ENCODE measurements at places on chromosomes 6 and 20. TPM values are rescaled to one million over a fixed set of nuclear protein-coding genes. Genes with fewer than 3 reads are reported as not detected.
A peak's percentile ranks its signal among the peaks of the same experiment; 100 is the strongest.

GRCh38 chr6:26521600-26522391, 16.4 kb upstream of the HMGN4 start:
- DNase-seq: peak; percentile 94

The FAM209B gene
- not detected for total RNA-seq

DNA sequence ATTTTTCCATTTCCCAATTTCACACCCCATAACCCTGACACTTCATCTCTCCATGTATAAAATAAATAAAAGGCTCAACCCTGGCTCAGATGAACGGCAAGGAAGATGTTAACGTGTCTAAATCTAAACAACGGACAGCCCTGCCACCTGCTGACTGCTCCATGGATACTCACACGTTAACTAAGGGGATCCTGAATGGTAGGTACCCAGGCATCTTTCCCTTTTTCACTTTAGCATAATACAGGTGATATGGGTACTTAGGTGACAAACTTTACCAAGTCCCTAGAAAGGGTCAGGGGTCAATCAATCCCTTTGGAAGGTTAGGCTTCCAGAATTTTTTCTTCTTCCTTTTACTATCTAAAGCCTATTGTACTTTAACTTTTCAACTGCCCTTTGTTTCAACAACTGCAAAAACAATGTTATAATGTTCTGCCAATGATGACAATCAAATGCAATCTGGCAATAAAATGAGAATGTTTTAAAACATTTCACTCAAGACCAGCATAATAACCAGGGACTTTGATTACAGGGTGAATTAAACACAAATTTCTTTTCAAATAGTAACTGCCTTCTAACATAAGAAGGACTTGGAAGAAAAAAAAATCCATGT, 52.4 kb upstream of the IPCEF1 start:
- DNase-seq: no peak

DNA sequence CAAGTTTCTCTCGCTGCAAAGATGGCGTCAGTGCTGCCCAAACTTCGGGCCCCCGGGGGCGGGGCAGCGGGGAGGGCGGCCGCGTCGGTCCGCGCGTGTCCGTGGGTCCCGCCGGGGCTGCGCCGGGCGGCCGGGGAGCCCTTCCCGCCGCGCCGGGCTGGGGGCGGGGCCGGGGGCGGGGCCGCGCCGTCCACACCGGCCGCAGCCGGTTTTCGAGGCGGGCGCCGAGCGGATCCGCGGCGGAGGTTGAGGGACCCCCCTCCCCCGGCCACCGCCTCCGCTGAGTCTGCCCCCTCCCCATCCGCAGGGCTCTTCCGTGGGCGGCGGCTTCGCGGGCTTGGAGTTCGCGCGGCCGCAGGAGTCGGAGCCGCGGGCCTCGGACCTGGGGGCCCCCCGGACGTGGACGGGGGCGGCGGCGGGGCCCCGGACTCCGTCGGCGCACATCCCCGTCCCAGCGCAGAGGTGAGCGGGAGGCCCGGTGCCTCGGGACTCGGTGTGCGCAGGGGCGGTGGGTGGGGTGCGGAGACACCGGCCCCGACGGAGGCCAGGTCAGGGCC, 572 bp downstream of the SLC2A4RG start:
- DNase-seq: peak; percentile 86

The MAPK13 gene
- 2.7 TPM for total RNA-seq

- peak; percentile 79 for DNase-seq
These were observed 4.5 kb upstream of the EBF4 start for GRCh38 chr20:2688041-2688591.

The ZNF311 gene
- total RNA-seq: 0.56 TPM

The RNF182 gene
- 0.57 TPM for total RNA-seq

The GHRH gene
- total RNA-seq: 11.3 TPM

The COL21A1 gene
- total RNA-seq: 18.5 TPM

- peak; percentile 91 for DNase-seq
These were observed at the start of gene KHDRBS2 for GRCh38 chr6:62285612-62286469. KHDRBS2 (minus strand) TSS chr6:62286225.

The NUDT3 gene
- 52.4 TPM for total RNA-seq

DNA sequence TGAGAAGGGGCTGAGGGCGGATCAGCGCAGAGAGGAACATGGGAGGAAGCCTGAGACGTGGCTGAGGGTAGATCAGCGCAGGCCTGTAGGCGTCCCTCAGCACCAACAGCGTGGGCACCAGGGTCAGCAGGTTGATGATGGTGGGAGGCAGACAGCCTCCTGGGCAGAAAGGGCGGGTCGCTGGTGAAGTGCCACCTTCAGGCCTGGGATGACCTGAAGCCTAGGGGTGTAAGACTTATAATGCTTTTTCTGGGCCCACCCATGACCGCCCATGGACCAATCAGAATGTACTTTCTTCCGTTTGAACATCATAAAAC, 462.1 kb downstream of the TBC1D32 start:
- DNase-seq: no peak

GRCh38 chr6:150006961-150007464, 18.3 kb downstream of the RAET1L start:
- DNase-seq: no peak

The LY6G6C gene
- not detected for total RNA-seq

The RCAN2 gene
- 127 TPM for total RNA-seq

The NRSN1 gene
- total RNA-seq: not detected

GRCh38 chr6:12032783-12033573, 20.9 kb downstream of the HIVEP1 start:
- no peak for DNase-seq

DNA sequence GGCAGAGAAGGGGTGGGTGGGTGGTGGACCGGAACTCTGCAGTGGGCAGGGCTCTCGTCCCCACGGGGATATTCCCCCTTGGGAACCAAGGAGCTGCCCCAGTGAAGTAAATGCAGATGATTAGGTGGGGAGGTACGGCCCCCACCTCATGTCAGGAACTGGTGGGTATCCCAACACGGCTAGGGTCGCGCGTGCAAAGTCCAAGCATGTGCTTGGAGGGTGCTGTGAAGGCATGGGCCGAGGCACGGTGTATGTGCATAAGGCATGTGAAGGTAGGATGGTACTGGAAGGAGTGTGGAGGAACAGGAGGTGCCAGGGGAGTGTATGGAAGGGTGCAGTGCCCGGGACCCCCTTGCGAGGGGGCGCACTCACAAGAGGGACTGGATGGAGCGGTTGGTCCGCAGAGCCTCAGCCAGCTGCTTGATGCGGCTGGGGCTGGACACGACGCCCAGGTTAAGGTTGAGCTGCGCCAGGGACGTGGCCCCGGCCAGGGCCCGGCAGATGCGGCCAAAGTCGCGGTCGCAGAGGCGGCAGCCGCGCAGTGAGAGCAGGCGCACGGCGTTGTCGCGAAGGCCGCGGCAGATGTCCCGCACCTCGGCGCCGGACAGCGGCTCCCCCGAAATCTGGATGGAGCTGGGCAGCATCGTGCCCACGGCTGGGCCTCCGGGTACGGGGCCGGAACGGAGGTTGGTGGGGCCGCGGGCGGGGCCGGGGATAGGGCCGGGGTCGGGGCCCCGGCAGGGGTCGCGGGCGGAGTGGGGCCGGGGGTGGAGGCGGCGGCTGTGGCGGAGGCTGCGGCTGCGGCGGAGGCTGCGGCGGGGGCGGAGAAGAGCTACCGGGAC, 783 bp downstream of the LRRC73 start:
- DNase-seq: peak; percentile 72

GRCh38 chr20:5002077-5002413, 735 bp upstream of the SLC23A2 start:
- no peak for DNase-seq

- DNase-seq: no peak
These were observed 124.6 kb downstream of the EYA2 start for GRCh38 chr20:47019121-47019824.

DNA sequence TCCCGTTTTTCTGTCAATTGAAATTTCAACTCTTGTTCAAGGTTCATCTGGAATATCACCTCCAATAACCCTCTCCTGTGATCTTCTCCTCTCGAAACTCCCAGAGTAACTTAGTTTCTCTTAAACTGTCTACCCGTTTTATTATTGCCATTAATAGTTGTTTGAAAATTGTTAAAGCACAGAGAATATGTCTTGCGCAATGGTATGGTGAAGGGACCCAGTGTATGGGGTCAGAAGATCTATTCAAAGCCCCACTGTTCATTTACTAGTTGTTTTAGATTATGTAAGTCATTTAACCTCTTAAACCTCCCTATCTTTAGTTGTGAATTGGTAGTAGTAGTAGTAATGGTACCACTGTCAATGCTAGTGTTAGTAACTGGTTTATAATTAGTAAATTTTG, 6.2 kb upstream of the TAB2 start:
- DNase-seq: no peak

GRCh38 chr20:19729672-19730071, 28.4 kb upstream of the RIN2 start:
- no peak for DNase-seq

DNA sequence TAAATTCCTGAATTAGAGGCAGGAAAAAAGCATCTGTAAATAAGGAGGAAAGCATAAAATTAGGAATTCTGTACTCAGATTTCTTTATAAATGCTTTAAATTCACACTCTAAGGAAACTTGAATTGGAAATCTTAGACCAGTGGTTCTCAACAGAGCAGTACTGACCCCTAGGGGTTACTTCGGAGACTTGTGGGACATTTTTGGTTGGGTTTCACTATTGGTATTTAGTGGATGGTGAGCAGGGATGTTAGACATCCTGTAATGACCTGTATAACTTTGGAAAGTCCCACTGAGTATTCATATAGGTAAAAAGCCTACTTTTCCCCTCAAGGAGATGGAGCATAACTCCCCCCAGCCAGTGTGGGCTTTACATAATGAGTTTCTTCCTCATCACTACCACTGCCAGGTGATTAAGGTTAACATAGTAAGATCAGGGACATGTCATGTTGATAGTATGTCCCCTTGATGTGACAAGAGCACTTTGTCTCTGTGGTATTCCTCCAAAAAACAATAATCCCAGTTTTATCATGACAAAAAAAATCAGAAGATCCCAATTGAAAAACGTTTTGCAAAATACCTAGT, 31.0 kb downstream of the GLO1 start:
- DNase-seq: no peak

DNA sequence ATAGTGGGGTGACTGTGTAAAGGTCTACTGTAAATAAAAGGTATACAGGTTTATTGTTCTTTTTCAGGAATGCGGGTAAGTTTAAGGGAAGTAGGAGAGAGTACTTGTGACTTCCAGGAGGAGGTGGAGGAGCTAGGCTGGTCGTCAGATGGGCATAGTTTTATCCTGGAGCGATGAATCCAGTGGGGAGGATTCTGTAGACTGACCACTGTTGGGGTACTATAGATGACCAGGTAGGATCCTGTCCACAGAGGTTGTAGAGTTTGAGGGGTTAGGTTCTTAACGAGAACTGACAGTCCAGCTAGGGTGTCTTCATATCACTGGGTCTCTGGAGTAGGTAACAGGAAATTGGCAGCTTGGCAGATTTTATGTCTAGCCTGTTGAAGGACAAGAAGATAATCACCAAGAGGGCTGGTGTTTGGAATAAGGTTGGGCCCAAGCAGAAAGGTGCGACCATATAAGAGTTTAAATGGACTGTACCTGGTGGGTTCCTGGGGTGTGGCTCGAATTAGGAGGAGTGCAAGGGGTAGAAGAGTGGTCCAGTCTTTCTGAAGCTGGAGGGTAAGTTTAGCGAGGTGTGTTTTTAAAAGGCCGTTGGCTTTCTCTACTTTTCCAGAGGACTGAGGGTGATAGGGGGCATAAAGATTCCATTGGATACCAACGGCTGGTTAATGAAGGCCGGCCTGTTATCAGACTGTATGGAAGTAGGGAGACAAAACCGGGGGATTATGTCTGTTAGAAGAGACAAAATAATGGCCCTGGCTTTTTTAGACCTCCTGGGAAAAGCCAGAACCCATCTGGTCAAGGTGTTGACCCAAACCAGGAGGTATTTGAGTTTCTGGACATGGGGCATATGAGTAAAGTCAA, 751.3 kb upstream of the ADGRB3 start:
- no peak for DNase-seq

DNA sequence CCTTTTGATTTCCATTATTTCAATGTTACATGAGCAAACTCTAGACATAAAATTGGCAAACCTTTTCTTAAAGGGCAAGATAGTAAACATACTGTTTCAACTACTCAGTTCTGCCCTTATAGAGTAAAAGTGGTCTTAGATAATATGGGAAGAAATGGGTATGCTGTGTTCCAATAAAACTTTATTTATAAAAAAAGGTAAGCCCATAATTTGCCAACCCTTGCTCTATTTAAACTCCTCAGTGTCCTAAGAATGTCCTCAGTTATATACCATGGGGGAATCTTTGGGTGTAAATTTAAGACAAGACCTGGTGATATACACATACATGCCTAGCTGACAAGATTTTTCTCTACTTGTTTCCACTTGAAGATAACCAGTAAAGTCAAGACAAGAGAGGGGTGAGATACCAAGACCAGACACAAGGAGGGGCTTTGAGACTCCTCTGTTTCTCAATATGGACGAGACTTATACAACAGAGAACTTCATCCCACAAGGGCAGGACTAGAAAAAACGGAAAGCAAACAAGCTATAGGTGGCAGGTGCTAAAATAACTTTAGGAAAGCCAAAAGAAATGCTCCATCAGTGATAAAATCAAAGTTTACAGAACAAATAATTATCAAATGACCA, 10.5 kb downstream of the SNX3 start:
- DNase-seq: no peak

The ANKRD6 gene
- total RNA-seq: 19.8 TPM

The EPPIN gene
- 0.09 TPM for total RNA-seq

- DNase-seq: peak; percentile 75
These were observed 3.1 kb downstream of the MMP9 start for GRCh38 chr20:46011631-46012482.

DNA sequence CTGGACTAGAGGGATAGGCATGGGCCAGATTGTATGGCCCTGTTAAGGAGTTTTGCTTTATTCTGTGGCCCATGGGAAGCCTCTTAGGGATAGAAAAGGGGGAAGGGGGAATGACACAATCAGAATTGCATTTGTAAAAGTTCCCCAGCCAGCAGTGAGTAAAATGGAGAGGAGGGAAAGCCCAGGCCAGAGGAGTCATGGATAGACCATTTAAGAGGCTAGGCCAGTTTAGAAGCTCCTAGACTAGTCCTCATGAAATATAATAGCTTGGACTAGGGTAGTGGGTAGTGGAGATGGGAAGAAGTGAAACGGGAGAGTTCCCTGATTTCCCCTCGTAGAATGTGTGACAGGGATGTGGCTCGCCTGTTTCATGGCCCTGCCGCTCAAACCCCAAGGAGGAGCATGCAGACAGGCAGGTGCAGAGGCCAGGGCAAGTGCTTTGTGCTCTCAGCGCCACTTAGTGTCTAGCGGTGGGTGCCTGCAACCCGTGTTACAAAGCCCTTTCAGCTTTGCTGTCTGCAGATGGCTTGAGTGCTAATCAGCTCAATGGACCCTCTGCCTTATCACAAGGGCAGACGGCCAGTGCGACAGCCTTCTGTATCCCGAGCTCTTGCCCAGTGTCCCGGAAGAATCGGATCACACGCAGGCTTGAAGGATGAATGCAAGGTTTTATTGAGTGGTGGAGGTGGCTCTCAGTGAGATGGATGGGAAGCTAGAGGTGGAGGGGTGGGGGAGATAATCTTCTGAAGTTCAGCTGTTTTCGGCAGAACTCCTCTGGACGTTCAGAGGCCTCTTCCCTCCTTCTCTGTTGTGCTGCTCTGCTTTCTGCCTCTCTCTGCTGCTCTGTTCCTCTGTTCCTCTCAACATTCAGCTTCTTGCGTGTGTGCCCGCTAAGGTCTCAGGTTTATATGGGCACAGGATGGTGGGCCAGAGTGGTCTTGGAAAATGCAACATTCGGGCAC, 141.1 kb downstream of the CEP57L1 start:
- peak; percentile 63 for DNase-seq

The SSTR4 gene
- total RNA-seq: not detected

All from right cardiac atrium (tissue), 5 donors.